BJ (cell line): ENCODE measurements at places on chromosomes 16 and 17. TPM values are rescaled to one million over a fixed set of nuclear protein-coding genes. Genes with fewer than 3 reads are reported as not detected.

The PPP1R27 gene
- 0.10 TPM in 1 of 2 replicates, not detected in the other for polyA plus RNA-seq

The WFDC1 gene
- polyA plus RNA-seq = 62.1 and 85.8 TPM in 2 replicates

The PLA2G10 gene
- not detected in 2 replicates for polyA plus RNA-seq

The ASIC2 gene
- polyA plus RNA-seq = 0.04 and 0.05 TPM in 2 replicates

The SNAI3 gene
- polyA plus RNA-seq = not detected in 2 replicates

The SPATA22 gene
- not detected in 2 replicates for polyA plus RNA-seq
